ENCODE measurements at places on chromosomes 5 and 9.

- peak; percentile 86 for DNase-seq
Observed at GRCh38 chr9:122468735-122469134, 9.0 kb downstream of the OR1J1 start.

- DNase-seq, result no peak
Observed at GRCh38 chr5:652023-652515, 39.9 kb downstream of the CEP72 start.

DNA sequence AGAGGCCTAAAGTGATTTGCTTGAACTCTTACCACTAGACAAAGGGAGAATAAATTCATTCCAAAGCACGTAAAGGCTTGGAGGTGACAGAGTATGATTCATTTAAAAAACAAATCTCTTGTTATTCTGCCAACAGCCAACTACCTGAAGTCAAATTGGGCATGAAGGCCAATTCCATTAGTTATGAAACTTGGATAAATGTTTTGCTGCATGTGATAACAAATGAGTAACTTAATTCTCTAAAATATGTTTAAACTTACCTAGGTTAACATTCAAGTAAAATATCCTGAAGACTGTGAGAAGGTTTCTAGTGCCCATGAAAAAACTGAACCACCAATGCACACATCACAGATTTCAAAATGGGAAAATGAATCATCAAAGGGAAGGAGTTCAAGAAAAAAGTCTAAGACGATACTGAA is 120.1 kb upstream of the TSLP start:
- no peak for DNase-seq

DNA sequence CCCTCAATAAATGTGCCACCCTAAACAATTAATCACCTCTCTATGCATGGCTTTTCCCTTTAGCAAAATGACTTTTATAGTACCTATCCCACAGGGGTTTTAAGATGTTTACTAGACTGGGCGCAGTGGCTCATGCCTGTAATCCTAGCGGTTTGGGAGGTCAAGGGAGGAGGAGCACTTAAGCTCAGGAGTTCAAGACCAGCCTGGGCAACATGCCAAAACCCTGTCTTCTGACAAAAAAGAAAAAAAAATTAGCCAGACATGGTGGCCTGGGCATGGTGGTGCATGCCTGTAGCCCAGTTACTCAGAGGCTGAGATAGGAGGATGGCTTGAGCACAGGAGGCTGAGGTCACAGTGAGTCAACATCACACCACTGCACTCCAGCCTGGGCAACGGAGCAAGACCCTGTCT is 13.5 kb downstream of the SH3TC2 start:
- DNase-seq, result no peak

DNA sequence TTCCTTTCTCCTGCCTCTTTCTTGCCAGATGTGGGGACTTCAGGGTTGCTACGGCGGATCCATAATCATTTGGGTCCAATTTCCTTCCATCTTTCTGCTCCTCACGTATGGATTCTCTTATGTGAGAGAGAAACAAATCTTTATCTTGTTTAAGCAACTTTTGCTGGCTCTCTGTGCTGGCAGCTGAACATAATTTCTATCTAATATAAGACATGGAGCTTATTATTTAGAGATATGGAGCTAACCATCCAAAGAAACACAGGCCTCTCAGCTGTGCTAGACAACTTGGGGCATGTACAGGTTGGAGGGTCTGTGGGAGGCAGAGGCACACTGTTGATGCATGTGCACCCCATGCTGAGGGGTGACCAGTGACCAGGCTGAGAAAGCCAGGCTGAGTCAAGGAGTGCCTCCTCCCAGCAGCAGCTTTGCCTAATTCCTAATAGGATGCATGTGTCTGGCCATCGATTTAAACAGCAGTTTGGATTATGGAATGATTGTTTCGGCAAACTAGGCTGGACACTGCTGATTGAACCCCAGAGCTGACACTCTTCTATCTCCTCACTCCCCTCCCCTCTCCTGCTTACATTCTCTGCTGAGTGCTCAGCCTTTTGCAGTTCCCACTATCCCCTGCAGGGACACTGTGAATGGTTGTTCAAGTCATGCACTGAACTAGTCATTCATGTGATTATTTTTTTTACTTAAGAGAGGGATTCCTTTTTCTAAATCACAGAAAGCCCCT is 195.8 kb downstream of the ERCC6L2 start:
- DNase-seq, result no peak

- DNase-seq, result no peak
Observed at GRCh38 chr5:100641833-100642232, 106.7 kb downstream of the FAM174A start.

GRCh38 chr5:136446565-136446964 is 81.2 kb upstream of the TRPC7 start:
- no peak for DNase-seq

DNA sequence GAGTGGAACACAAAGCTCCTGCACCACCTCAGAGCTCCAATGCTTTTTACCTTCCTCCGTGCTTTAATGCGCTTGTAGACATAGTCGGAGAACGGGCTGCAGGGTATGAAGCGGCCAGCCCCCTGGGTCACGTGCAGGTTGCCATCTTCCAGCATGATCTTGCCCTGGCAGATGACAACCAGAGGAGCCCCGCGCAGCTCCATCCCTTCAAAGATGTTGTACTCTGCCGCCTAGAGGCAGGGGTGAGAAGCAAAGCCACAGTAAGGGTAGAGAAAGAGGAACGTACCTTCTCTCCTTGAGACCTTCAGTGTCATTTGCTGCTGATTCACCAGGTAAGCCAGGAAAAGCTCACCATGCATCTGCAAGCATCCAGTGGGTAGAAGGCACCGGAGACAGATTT is 112.3 kb downstream of the DPYSL3 start:
- no peak for DNase-seq

DNA sequence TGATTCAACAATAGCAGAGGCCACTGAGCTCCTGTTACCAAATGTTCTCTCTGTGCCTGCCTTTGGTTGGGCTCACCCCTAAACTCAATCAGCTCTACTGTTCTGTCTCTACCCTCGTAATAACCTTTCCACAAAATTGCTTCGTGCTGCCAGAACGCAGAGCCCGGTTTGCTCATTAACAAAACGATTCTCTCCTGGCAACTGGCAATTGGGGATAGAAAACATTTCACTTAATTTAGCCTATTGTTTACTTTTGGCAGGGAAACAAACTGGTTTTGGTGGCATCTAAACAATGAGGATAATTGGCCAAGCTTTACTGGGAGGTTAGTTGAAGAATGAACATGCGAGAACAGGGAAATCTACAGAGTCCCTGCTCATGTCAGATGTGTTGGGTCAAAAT is 56.6 kb downstream of the SLC28A3 start:
- DNase-seq, result no peak

DNA sequence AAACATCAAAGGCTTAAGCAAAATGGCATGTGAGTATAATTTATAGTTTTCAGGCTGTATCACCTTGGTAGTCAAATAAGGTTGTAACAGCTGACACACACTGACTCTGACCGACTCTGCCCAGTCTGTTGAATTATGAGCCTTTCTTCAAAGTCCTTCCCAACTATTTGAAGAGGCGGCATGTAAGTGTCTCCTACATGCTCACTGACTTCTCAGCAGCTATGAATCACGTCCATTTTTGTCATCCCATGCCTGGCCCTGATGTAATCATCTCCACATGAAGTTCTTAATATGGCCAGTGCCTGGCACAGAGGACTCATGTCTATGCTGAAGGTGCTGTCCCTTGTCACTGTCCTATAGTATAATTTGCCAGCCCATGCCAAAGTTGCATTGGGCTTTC is 5.1 kb upstream of the PTBP3 start:
- DNase-seq, result no peak

DNA sequence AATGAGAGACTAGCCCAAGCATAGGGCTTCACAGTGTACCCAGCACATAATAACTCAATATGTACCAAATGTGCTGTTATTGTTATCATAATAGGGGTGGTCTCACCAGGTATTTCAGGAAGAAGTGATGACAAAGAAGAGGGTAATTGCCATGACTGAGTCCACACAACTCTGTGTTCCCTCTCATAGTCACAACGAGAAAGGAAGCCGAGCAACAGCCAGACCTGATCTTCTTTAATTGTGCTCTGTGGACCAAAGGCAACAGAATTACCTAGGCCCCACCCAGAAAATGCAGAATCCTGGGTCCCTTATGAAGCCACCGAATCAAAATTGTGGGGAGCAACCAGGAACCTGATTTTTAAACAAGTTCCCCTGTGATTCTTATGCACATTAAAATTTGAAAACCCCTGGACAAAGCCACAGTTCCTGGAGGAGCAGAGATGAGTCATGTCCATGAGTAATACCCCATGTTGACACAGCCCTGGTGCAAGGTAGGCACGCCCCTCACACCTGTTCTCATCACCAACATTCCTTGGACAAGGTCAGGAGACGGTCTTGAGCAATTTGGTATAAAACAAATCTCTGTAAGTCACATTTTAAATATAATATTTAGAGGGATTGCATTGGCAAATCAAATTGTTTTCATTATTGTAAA is 5.2 kb downstream of the FGF1 start:
- peak; percentile 68 for DNase-seq

DNA sequence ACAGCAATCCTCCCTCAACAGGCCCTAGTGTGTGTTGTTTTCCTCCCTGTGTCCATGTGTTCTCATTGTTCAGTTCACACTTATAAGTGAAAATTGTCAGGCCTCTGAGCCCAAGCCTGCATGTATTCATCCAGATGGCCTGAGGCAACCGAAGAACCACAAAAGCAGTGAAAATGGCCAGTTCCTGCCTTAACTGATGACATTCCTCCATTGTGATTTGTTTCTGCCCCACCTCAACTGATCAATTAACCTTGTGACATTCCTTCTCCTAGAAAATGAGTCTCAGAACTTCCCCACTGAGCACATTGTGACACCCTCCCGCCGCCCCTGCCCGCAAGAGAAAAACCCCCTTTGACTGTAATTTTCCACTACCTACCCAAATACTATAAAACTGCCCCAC is 17.4 kb upstream of the TRPC7 start:
- DNase-seq, result no peak

GRCh38 chr9:112784020-112784785 is 33.6 kb downstream of the SNX30 start:
- DNase-seq, result no peak

GRCh38 chr5:173907686-173908371 is 19.7 kb downstream of the CPEB4 start:
- no peak for DNase-seq

GRCh38 chr9:89863837-89864236 is 259.0 kb downstream of the GADD45G start:
- DNase-seq, result no peak

DNA sequence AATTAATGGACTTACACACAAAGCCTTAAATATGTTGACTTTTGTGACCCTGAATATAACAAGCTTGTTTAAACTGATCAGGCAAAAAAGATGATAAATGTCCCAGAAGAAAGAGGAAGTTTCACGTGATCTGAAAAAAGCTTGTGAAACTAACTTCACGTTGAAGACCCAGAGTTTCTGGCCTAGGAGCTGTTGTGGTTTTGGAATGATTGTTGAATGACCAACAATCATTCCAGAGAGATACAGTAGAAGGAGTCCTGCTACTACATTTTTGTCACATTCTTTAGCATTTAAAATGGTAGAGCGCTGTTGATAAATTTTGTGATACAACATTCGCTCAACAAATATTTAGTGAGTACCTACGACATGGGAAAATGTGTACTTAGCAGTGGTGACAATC is 143.1 kb upstream of the FBN2 start:
- DNase-seq, result no peak

GRCh38 chr5:181063514-181063913 is 23.4 kb downstream of the BTNL9 start:
- no peak for DNase-seq

DNA sequence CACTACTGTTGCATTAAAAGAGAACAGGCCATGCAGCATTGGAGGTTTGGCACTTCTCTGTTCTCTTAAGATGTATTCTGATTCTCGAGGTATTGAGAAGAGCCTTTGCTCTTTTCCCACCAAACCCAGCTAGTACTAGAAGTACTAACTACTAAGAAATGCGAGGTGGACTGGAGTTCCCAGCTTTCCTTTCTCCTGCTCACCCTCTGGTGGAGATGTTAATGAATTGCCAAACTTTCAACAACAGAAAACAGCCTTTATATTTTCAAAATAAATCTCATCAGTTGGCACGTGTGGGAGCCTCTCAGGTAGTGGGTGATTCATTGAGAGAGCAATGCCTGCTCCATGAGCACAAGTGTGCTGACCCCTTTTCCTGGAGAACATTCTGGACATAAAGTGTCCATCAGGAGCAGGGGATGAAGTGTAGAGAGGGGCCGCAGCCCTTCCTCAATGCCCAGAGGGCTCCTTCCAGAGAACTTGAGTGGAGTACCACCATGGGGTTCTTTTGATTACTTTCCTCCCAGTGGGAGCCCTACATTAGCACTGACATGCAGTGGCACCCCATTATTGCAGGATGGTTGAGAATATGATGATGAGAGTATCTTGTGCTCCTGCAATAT is 45.7 kb downstream of the TMEM174 start:
- no peak for DNase-seq

DNA sequence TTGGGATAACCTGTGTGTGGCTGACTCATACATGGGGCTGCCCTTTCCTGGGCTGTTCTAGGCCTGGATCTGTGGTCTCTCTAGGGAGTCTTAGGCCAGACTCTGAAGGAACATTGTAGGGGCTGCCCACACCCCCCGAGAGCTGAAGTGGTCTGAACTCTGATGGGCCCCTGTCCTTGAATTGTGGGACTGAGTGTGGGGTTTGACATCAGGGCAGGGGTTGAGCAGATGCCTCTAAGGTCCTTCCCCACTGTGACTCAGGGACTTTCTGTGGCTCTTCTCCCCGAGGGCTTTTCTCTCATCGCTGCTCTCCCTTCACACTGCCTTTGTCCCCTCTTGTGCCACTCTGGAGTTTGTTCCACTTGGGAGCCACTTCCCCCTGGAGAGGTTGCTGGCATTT is 215.0 kb downstream of the MELK start:
- DNase-seq, result no peak

- no peak for DNase-seq
Observed at GRCh38 chr9:12614488-12614887, 78.7 kb upstream of the TYRP1 start.

DNA sequence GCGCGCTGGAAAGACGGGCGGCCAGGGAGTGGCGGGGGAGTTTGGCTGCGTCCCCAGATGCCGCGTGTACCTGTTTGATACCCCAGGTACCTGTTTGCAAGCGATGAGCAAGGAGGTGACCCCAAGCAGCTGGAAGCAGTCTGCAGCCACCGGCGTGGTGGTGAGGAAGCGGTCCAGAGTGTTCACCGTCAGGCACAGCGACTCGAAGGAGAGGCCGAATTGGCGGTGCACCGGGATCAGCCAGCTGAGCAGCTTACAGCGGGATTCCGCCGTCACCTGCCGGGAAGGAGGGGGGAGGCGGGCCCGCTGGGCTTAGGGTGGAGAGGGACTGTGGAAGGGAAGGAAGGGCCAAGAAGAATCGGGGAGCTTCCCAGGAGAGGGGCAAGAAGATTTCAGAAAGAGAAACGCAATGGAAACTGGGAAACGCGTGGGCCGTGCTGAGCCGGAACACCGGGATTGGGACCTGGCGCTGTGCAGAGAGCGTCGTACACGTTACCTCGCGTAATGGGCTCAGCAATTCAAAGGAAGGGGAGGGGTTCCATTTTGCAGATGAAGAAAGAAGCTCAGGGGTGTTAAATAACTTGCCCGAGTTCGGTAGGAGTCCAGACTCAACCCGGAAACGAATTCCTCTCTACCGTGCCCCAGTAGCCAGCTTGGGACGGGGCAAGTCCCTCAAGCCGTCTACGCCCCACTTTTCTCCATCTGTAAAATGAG is 980 bp downstream of the CCNO start:
- DNase-seq, result no peak

Data from HS-5 (cell line).